Erythroblast (primary cell): ENCODE measurements at places on chromosomes 2 and 18.

GRCh38 chr18:28884304-28884703 lies 707.4 kb upstream of the CDH2 start:
- no peak for DNase-seq

DNA sequence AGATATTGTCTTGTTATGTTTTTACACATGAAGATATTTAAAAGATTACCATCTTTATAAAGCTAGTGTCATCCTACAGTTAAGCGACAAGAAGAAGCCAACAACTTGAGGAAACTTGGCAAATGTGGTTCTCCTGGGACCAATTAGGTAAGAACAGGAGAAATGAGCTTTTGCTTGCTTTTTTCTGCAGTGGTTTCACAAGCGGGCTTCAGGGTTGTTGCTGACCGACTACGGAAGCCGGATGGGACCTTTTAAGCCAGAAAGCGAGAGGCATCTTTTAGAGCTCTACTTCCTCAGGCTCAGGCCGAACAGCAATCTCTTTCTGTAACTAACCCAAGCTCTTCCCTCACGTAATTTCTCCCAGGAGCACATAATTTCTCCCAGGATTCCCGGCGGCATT lies 256.5 kb downstream of the CNTNAP5 start:
- no peak for DNase-seq

- no peak for DNase-seq
These were observed 29.9 kb upstream of the ALKAL2 start for GRCh38 chr2:317501-318424.

- DNase-seq = no peak
These were observed 11.7 kb upstream of the KLHL30 start for GRCh38 chr2:238126775-238127164.

DNA sequence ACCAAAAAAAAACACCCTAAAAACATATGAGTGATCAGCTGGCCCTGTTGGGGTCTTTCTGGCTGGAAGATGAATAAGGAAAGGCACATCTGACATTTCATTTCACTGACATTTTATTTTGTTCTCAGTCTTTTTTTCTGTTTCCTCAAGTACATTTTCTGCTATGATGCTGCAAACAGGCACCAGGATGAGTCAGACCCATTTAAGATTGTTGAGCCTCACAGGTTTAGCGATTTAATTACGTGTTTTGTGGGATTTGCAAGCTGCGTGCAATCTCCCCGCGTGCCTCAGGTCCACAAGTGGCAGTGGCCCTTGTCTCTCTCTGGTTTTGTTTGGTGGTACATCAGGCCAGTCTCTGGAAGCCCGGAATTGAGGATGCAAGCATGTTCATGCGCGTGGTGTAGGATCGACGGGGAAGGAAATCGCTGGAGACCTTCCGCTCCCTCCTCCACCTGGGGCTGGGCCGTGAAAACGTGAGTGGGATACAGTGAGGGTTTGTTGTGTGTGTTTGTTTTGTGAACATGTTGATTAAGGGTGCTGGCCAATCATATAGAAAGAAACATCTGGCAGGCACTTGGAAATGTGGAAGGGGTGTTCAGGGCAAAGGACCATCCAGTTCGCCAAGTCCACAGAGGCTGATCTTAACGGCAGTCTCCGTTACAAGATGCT lies 120.2 kb upstream of the ZNF516 start:
- no peak for DNase-seq

GRCh38 chr2:33136056-33136455 lies 189.3 kb downstream of the LTBP1 start:
- DNase-seq = no peak

DNA sequence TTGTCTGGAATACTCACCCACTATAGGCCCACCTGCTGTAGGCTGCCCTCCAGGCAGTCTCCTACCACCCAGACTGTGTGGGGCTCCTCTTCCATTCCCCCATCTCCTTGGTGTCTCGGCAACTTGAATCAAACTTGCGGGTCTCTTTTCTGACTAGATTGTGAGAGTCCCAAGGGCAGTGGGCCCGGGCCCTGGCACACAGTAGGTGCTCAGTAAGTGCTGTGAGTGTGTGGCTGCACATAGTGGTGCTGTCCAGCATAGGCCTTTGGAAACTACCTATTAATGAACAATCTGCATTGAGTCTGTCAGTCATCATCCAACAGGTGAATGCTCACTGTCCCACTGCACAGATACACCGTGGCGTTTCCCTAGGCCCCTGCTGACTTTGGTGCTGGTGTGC lies 43.6 kb upstream of the ASB1 start:
- DNase-seq = no peak

DNA sequence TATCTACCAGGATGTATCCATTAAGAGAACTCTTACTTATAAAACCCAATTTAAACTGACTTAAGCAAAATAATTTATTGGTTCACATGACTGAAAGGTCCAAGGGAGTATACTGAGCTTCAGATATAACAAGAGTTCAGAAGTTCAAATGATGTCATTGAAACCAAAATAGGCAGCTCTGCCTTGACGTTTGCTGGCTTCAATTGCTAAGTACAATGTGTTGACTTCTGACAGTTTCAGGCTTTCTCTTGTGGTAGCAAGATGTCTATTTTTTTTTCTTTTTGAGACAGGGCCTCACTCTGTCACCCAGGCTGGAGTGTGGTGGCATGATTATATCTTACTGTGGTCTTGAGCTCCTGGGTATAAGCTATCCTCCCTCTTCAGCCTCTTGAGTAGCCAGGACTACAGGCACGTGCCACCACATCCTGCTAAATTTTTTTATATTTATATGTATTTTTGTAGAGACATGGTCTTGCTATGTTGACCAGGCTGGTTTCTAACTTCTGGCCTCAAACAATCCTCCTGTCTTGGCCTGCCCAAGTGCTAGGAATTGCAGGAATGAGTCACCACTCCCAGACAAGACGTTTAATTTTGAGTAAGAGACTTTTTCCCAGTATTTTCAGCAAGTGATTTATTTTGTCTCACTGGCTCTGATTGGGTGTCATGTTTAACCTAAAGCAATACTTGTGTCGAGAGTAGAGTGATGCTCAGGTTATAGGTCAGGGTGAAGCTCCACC lies 184.8 kb downstream of the NR4A2 start:
- no peak for DNase-seq

- DNase-seq = no peak
These were observed 797.0 kb downstream of the GALR1 start for GRCh38 chr18:78046631-78047030.

GRCh38 chr2:134170700-134171099 lies 83.2 kb upstream of the MGAT5 start:
- DNase-seq = no peak

DNA sequence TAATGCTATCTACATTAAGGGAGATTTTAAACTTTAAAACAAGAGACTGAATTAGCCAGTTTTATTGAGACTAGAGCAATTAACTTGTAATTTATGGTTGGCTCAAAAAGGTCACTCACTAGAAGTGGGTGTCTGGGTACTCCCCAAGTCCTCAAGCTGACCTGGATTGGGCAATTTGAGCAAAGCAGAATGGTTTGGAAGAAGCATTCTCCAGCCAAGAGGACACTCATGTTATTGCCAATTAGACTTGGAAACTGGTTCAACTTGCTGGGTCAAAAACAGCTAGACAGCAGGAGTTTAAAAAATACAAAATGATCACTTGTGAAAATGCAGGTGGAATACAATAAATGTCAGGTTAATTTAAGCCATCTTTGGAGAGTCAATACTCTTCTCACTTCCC lies 29.5 kb upstream of the MYO1B start:
- DNase-seq = no peak

DNA sequence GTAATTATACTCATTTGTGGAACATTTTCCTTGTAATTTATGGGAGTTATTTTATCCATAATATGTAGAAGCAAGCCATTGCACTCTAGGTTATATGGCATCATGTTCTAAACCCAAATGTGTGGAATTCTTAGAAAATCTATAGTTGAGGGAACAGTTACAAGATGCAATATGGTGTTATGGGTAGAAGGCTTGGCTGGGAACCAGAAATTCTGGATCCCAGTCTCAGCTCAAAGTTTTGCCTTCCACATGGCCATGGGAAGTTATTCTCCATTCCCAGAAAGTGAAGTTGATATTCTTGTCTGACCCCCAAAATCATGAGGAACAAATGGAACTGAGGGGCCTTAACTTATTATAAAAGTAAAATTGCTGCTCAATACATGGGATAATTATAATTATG lies 38.0 kb downstream of the KIF5C start:
- DNase-seq = no peak

- peak; percentile 75 for DNase-seq
These were observed 327 bp downstream of the LTBP1 start for GRCh38 chr2:32947076-32947483.

- DNase-seq = no peak
These were observed 151.6 kb upstream of the ZNF236 start for GRCh38 chr18:76670564-76671288.

DNA sequence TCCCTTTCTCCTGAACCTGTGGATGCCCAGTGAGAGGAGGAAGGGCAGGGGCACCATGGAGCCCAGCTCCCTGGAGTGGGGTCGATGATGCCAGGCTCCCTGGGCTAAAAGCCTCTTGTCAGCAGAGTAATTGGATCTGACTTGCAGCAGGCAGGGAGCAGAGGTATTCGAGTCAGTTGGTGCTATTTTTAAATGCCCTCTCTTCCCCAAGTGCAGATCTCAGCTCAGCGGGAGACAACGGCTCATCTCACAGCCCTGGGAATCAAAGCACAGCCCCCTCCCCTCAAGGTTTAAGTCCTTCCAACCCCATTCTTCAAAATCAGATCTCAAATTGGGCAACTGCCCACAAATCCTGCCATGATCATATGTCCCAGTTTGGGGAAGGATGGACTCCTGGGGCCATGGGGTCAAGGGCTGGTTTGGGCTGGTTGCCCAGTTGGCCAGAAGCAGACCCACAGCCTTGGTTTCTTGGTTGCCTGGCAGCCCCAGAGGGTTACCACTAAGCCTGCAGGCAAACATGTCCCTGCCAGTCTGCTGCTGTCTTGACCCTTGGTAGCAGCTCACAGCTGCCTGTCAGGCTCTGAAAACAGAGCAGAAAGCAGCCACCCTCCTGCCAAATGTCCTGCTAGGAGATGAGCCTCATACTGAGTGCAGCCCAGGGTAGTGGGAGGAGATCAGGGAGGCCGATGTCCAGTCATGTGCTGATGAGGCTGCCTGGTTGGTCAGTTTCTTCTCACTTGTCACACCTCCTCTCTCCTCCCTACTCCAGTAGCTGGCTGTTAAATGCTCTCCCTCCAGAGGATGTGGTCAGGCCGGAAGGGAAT lies 244.9 kb downstream of the LOXHD1 start:
- DNase-seq = no peak

GRCh38 chr2:179354739-179355537 lies 90.3 kb upstream of the SESTD1 start:
- DNase-seq = no peak

DNA sequence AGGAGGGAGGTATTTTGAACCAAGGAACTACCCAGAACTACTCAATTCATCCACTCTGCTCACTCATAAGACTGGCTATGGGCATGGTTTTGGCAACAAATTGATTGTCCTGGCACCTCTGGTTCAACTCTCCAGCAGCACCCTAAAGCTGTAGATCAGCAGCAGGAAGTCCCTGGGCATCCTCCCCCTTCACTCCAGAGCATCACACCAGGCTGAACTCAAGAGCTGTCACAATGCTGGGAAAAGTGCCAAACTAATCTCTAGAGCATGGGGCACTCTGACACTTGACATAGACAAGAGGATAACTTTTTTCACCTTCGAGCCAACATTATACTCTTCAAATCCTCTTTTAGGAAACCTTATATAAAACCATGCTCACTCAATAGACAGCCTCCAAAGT lies 154.1 kb upstream of the RBBP8 start:
- no peak for DNase-seq

DNA sequence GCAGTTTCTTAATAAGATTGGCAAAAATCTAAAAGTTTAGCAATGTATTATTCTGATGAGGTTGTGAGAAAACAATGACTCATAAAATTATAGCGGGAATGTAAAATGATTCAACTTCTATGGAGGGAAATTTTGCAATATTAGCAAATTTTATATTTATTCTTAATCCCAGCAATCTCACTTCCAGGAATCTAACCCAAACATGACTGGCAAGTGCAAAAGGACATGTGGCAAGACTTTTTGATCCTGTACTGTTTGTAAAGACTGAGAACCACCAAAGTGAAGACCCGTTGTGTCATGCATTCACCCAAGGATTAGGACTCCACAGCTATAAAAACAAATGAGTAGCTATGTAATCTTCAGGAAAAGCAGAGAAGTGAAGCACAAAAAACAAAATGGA lies 234.8 kb upstream of the KYNU start:
- DNase-seq = no peak

DNA sequence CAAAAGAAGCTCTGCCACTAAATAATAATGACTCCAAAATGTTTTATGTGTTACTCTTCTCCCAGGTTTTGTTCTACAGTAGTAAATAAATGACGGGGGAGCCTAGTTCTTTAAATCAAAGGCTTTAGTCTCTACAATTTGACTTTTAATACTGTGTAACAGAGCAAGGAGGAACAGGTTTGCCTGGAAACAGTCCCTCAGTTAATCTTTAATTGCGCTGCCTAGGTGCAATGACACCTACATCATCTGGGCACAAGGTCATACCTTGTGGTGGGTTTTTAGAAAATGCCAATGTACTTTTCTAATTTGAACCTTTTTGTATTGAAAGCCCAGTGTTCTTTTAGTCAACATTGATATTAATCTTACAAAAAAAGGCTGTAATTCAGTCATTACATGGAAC lies 287.3 kb upstream of the SETBP1 start:
- no peak for DNase-seq

- no peak for DNase-seq
These were observed 322.0 kb downstream of the PRKCE start for GRCh38 chr2:45973426-45973825.

GRCh38 chr2:16238001-16238761 lies 297.8 kb downstream of the MYCN start:
- no peak for DNase-seq

GRCh38 chr18:45958730-45959129 lies 8.4 kb downstream of the EPG5 start:
- DNase-seq = no peak

GRCh38 chr2:240210198-240210965 lies 69.9 kb upstream of the OTOS start:
- no peak for DNase-seq

DNA sequence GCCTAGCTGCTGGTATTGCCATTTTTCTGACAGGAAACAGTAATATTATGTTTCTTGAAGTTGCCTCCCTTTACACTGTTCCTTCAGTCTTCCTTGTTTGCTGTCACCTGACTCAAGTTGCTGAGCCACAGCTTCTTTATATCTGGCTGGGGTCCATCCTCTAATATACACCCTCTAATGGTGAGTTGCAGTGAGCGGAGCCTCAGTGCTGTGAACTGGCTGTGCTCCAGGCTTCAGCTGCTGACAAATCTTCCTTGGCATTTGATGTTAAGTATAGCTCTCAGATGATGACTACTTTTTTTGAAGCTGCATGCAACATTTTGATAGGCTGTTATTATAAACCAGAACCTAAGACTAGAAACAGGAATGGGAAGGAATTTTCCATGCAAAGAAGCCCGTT lies 366.7 kb downstream of the NUP35 start:
- DNase-seq = no peak

GRCh38 chr2:125167152-125167551 lies 1142.1 kb downstream of the CNTNAP5 start:
- no peak for DNase-seq

GRCh38 chr18:76620321-76621170 lies 125.5 kb upstream of the ZNF516 start:
- peak; percentile 47 for DNase-seq
